ENCODE measurements at places on chromosomes 7 and 10. TPM values are rescaled to one million over a fixed set of nuclear protein-coding genes. Genes with fewer than 3 reads are reported as not detected.

Gene CRYGN
- total RNA-seq = 3.2 TPM

Gene DPP6
- total RNA-seq = 13.1 TPM

GRCh38 chr7:95531605-95532219, 46.0 kb downstream of the ASB4 start:
- no peak for DNase-seq

- DNase-seq = no peak
These were observed 658 bp downstream of the DMBT1 start for GRCh38 chr10:122561212-122561611.

DNA sequence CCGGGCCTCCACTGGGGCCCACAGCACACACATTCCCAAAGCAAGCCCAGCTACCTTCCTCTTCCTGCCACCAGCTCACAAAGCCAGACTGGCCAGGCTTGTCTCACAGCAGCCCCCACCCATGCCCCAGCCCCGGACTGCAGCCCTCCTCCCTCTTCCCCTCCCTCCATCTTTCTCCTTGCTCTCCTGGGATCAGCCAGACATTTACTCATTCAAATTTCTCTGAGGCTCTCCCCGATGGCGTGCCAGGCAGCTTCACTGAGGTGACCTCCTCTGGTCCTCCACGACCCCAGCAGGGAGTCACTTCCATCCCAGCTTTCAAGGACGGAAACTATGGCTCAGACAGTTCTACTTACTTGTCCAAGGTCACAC, 187.5 kb downstream of the GRID1 start:
- no peak for DNase-seq

- no peak for DNase-seq
These were observed 93.6 kb downstream of the CTNNA3 start for GRCh38 chr10:67602268-67602950.

DNA sequence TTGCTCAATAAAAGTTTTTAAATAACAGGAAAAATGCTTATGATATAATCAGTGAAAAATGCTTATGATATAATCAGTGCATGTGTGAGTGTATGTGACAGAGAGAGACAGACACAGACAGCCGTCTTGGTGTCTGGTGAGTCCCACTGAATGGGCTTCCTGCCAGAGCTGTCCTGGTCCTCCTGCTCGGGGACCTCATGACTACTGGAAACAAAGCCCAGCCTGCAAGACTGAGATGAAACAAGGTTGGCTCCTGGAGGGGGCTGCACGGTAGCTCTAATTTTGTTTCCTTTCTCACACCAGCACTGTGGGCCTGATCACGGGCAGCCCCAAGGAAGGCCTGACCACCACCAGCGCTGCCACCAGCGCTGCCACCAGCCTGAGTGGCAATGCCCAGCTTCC, 57.3 kb downstream of the NRP1 start:
- DNase-seq = no peak

- no peak for DNase-seq
These were observed 32.7 kb downstream of the CALML5 start for GRCh38 chr10:5466451-5467206.

DNA sequence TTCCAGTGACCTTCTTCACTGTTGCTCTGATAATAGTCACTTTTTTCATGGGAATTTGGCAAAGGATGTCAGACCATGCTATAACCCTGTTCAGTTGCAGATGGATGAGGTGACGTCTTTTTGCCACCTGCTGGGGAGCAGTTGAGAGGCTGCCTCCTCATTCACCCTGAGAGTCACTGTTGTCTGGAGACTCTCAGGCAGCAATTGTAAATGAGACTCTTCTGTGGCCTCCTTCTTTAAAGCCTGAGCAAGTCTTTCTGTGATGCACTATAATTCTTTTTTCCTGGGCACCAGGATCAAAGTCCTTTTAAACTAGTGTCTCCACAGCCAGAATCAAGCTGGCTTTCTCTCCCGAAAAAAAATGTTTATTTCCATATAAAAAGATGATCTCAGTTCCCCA, 345.1 kb downstream of the ARL4A start:
- DNase-seq = no peak

Measured in progenitor cell of endocrine pancreas (in vitro differentiated cells).